ENCODE measurements at places on chromosomes 1 and 21. TPM values are rescaled to one million over a fixed set of nuclear protein-coding genes. Genes with fewer than 3 reads are reported as not detected.

DNA sequence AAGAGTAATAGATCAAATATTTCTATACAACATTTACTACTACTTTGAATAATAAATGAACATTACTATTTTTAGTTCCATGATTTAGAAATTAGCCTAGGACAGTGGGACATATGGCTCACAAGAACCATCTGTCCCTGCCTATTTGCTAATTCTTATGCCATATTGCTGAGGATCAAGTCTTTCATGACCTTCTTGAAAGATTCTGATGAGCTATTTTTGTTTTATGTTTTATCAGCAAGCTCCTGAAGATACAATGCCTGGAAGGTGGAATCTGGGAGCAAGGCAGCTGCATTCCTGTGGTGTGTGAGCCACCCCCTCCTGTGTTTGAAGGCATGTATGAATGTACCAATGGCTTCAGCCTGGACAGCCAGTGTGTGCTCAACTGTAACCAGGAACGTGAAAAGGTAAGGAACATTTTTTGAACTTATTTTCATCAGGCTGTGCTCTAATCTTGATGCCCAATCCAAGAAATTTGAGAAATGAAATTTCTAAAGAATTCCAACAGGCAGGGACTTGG lies 326.7 kb downstream of the PAPPA2 start:
- no peak for DNase-seq

The FAM163A gene
- 0.68 TPM for polyA plus RNA-seq

- no peak for DNase-seq
Observed at GRCh38 chr1:236209185-236209584, 66.8 kb downstream of the GPR137B start.

The TRABD2B gene
- polyA plus RNA-seq: 29.5 TPM

- DNase-seq: no peak
Observed at GRCh38 chr1:234763910-234764309, 153.9 kb upstream of the IRF2BP2 start.

DNA sequence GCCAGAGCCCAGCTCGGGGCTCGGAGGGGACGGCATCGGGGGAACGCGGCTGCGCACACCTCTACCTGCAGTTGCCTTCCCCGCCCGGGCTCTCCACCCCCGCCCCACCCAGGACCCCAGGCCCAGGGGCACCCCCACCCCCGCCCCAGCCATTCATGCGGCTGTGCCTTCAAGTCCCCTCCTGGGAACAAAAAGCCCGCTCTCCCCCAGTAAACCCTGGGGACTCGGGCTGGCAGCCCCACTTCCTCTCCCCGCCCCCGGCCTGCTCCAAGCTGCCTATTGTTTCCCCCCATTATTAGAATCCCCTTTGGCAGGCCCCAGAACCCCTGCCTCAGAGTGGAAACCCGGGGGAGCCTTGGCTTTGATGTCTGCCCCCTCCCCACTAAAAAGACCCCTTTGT lies 18.0 kb downstream of the MEGF6 start:
- no peak for DNase-seq

- no peak for DNase-seq
Observed at GRCh38 chr1:63142001-63142400, 180.4 kb upstream of the FOXD3 start.

The TMEM79 gene
- 8.2 TPM for polyA plus RNA-seq

GRCh38 chr1:7473223-7474142 lies 297.6 kb upstream of the VAMP3 start:
- DNase-seq: no peak

The ALX3 gene
- polyA plus RNA-seq: not detected

GRCh38 chr21:8993284-8993942 lies 1528.0 kb upstream of the TPTE start:
- DNase-seq: no peak

Data from left renal cortex interstitium (tissue), 4 donors.